ENCODE measurements at places on chromosomes 12 and 14. TPM values are rescaled to one million over a fixed set of nuclear protein-coding genes. Genes with fewer than 3 reads are reported as not detected.

Gene APOF
- not detected for total RNA-seq

Gene RAPGEF3
- 3.4 TPM for total RNA-seq

Gene KRT83
- total RNA-seq = 14.5 TPM

Gene IKBIP
- total RNA-seq = 29.2 TPM

Gene B4GALNT1
- total RNA-seq = 0.40 TPM

DNA sequence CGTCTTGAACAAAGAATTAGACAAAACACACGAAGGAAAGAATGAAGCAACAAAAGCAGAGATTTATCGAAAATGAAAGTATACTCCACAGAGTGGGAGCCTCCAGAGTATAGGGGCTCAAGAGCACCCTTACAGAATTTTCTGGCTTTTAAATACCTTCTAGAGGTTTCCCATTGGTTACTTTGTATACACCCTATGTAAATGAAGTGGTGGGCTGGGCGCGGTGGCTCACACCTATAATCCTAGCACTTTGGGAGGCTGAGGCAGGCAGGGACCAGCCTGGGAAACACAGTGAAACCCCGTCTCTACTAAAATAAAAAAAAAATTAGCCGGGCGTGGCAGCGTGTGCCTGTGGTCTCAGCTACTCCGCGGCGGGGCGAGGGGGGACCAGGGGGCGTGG, 13.1 kb upstream of the DNM1L start:
- H3K27me3 ChIP-seq = no peaks in the 10 kb centered on the region
- H3K4me1 ChIP-seq = no peaks in the 10 kb centered on the region
- DNase-seq = no peak
- no peak overlapping the region for H3K4me3 ChIP-seq

DNA sequence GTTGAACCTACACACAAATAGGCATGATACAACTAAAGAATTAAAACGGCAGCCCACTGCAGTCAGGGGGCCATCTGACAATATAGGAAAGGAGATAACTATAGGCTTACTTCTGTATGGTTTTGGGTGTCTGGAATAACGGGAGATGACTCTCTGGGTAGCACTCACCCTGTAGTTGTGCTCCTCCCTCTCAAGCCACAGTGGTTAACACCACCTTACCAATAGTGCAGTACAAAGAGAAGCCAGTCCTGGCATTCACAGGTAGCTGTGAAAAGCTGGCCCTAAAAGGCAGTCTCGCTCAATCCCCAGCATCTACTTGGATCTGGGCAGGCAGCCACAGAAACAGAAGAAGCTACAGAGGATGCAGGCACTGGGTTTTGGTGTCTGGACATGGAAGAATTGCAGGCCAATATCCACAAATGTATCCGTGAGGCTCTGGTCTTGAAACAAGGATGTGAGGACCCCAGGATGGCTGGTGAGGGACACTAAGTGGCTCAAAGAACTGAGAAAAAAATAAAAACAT, 93.0 kb downstream of the DPF3 start:
- peak overlapping the region; percentile 55 for H3K27ac ChIP-seq
- no peaks in the 10 kb centered on the region for H3K36me3 ChIP-seq
- no peaks in the 10 kb centered on the region for H3K27me3 ChIP-seq
- DNase-seq = no peak
- peaks cover 20% of the 10 kb centered on the region for H3K4me1 ChIP-seq

DNA sequence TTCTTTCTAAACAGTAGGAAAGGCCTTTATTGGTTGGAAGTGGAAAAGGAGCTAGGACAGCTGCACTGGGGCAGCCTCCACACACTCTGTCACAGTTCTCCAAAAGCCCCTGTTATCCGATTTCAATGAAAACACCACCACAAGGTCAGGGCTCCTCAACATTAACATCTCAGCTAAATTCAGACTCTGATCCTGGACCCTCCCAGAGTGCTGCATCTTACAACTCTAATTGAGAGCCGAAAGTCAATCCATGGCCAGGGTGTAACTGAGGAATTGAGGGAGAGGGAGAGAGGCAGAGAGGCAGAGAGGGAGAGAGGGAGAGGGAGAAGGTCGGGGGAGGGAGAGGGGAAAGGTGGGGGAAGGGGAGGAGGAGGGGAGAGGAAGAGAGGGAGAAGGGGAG, 32.1 kb downstream of the DICER1 start:
- no peak overlapping the region for H3K27ac ChIP-seq
- no peaks in the 10 kb centered on the region for H3K4me1 ChIP-seq
- no peak overlapping the region for H3K4me3 ChIP-seq
- H3K27me3 ChIP-seq = no peaks in the 10 kb centered on the region
- no peak for DNase-seq
- H3K36me3 ChIP-seq = peaks cover 58% of the 10 kb centered on the region

DNA sequence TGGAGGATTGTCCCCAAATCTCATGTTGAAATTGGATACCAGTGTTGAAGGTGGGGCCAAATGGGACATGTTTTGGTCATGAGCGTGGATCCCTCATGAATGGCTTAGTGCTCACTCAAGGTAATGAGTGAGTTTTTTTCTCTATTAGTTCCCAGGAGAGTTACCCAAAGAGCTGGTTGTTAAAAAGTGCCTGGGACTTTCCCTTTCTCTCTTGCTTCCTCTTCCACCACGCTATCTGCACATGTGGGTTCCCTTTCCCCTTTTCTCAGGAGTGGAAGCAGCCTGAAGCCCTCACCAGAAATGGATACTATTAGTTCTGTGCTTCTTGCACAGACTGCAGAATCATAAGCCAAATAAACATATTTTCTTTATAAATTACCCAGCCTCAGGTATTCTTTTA, 465.4 kb downstream of the FSCB start:
- no peak overlapping the region for H3K27ac ChIP-seq
- DNase-seq = no peak
- H3K36me3 ChIP-seq = no peaks in the 10 kb centered on the region
- H3K27me3 ChIP-seq = no peaks in the 10 kb centered on the region
- no peaks in the 10 kb centered on the region for H3K4me1 ChIP-seq

DNA sequence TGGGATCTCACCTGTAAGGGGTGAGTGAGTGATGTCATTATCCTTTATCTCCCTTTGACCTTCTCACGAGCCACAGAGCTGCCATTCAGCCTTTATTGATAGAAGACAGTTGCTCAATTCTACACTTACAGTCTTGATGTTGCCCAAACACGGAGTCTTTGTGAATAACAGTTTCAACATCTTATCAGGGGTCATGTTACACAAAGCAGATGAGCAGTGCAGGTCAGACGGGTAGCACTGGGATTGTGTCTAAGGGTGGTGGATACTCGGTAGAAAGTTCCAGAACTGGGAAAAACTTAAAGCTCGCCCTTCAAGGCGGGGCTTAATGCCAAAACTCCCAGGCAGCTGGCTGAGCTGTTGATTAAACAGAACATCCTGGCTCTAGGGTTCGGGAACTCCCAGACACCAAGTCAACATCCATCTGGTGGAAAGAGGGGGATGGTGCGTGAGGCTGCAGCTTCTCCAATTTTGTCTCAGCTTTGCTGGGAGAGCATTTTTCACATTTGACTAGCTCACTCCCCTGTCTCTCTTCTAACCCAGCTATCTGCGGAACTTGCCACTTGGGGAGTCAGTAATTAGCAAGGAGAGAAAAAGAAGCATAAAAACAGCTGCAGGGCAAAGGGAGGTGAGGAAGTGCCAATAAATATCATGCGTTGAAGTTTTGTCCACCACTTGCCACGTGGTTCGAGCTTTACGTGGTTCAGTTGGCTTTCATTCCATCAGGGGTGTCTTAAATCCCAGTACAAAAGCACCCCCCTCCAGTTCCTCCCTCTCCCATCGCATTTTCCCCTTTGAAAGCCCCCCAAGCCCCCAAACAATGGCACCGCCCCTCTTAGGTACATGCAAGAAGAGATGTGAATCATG, 31.0 kb downstream of the FOXN4 start:
- H3K4me1 ChIP-seq = peaks cover 5% of the 10 kb centered on the region
- no peak overlapping the region for H3K4me3 ChIP-seq
- peak; percentile 66 for DNase-seq

GRCh38 chr14:46063872-46064271, 587.7 kb downstream of the RPL10L start:
- peaks cover 49% of the 10 kb centered on the region for H3K27me3 ChIP-seq
- no peak overlapping the region for H3K4me3 ChIP-seq
- no peak overlapping the region for H3K27ac ChIP-seq
- H3K36me3 ChIP-seq = no peaks in the 10 kb centered on the region

DNA sequence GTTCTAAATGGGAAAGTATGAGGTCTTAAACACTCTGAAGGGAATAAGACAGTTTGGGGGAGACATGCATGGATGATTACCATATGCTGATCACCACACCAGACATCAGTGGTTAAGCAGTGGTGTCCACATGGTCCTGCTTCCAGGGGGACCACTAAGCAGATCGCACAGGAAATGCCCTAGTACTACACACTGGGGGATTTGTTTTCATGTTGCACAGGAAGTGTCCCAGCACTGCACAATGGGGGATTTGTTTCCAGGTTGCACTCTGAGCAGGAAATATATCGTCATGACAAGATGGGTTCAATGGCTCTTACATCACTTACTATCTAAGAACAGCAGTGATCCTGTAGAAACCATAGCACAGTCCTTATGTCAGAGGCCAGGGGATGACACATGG, 245.5 kb downstream of the BCL11B start:
- no peaks in the 10 kb centered on the region for H3K36me3 ChIP-seq
- no peak overlapping the region for H3K27ac ChIP-seq
- no peaks in the 10 kb centered on the region for H3K4me1 ChIP-seq
- no peak for DNase-seq
- no peak overlapping the region for H3K4me3 ChIP-seq

DNA sequence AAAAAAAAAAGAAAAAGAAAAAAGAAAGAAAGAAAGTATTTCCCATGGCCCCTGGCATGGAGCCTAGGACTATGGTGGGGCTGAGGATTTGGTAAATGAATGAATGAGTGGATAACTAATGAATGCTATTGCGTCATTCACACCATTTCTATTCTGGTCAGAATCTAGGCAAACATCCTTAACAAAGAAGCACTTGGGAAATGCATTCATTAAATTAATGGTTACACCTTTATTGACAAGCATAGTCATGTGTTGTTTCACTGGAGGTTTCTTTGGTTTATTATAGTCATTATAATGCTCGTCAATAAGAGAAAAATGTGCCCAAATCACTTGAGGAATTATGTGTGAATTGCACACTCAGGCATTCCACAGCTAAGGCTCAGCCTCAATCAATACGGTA, 13.6 kb upstream of the AQP2 start:
- no peak for DNase-seq
- H3K27me3 ChIP-seq = no peaks in the 10 kb centered on the region
- no peak overlapping the region for H3K27ac ChIP-seq
- peaks cover 6% of the 10 kb centered on the region for H3K4me1 ChIP-seq

DNA sequence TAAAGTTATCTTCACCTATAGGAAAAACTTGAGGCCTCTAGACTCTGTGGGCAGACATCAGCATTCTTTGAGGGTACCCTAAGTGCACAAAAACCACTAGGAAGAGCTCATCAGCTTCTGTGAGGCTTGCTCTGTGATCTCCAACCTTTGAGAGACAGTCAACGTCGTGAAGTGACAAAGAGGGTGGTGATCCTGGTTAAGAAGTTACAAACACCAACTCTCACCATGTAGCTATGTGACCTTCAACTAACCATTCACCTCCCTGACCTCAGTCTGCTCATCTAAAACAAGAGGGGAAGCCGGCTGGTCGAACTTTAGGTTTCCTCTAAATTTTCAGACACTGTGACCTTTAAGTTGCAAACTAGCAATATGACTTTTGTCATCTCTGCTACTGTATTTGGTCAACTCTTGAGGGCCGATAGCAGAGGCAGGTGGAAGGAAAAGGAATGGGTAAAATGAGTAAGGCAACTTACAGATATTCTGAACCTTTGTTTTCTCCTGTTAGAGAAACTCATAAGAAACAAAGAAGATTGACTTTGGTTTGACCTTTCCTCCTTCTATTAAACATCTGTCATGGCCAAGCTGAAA, 103.2 kb upstream of the PARP11 start:
- no peak overlapping the region for H3K27ac ChIP-seq
- no peak for DNase-seq
- peaks cover 43% of the 10 kb centered on the region for H3K27me3 ChIP-seq
- no peaks in the 10 kb centered on the region for H3K36me3 ChIP-seq
- no peaks in the 10 kb centered on the region for H3K4me1 ChIP-seq
- H3K4me3 ChIP-seq = no peak overlapping the region

DNA sequence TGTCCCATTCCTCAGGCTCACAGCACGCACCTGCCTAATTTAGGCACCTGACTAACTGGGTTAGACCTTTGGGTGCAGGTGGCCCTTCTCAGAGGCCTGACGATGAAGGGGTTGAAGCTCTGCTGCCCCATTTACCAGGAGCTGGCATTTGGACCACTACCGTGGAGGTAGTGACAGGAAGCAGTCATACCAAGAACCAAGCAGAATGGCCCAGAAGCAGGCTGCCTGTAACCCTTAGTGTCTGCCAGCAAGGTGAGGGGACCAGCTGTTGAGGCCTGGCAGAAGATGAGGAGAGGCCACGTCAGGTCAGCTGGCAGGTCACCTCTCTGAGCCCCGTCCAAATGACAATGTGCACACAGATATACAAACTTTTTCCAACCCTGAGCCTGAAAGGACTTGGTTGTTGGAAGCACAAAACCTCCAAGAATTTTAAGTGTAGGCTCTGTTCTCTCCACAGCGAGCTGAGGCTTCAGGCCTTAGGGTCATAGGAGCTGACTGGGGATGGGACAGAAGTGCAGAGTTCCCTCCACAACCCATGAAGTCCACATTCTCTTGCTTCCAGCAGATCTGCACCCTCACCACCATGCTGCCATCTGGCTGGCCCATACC, 23.1 kb downstream of the VASH1 start:
- no peaks in the 10 kb centered on the region for H3K27me3 ChIP-seq
- no peaks in the 10 kb centered on the region for H3K4me1 ChIP-seq
- DNase-seq = no peak

DNA sequence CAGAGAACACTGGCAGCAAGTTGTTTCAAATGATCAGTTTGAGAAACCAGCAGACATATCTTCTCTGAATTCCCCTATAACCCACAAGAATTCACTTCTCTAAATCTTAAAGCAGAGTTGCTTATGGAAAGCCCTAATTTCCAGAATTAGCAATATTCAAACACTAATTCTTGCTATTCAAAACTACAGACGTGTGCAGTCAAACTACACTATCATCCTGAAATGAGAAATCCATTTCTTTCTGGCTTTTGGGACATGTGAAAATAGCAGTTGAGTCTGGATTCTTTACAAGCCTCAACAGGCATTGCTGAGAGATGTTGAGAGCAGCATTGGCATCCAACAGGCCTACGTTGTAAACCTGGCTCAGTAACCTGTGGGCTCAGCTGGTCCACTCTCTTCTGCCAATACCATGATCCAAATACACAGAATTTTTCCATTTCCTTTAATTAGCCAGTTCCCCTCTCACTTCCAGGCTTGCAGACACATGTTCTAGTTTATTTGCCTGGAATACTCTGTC, 74.6 kb upstream of the TMTC1 start:
- no peak for DNase-seq
- H3K4me1 ChIP-seq = peaks cover 7% of the 10 kb centered on the region
- no peaks in the 10 kb centered on the region for H3K27me3 ChIP-seq
- no peaks in the 10 kb centered on the region for H3K36me3 ChIP-seq

- peaks cover 86% of the 10 kb centered on the region for H3K27me3 ChIP-seq
- H3K27ac ChIP-seq = no peak overlapping the region
- H3K4me3 ChIP-seq = no peak overlapping the region
- H3K36me3 ChIP-seq = no peaks in the 10 kb centered on the region
- no peaks in the 10 kb centered on the region for H3K4me1 ChIP-seq
- no peak for DNase-seq
These were observed 244.0 kb upstream of the DAAM1 start for GRCh38 chr14:58944343-58944967.

GRCh38 chr12:15155271-15155670, 65.9 kb downstream of the RERG start:
- H3K4me1 ChIP-seq = peaks cover 27% of the 10 kb centered on the region
- no peaks in the 10 kb centered on the region for H3K36me3 ChIP-seq
- no peak overlapping the region for H3K4me3 ChIP-seq
- H3K27ac ChIP-seq = peak overlapping the region; percentile 89
- DNase-seq = peak; percentile 75
- no peaks in the 10 kb centered on the region for H3K27me3 ChIP-seq

Measured in MCF 10A (cell line).